Stimulated activated CD4-positive, alpha-beta T cell treated with anti-CD3 and anti-CD28 coated beads, Interleukin-15, amount 100 ng/mL, for 1 hour (primary cell): ENCODE measurements at places on chromosomes 4 and X.
A peak's percentile ranks its signal among the peaks of the same experiment; 100 is the strongest.

GRCh38 chrX:7147978-7148854, at the start of gene PUDP:
Gene PUDP (minus strand): TSS chrX:7148153. CDS start chrX:7148113, 40 bp downstream.
- peak; percentile 73 for DNase-seq

GRCh38 chr4:167956676-167957075, 135.7 kb upstream of the ANXA10 start:
- DNase-seq = no peak

DNA sequence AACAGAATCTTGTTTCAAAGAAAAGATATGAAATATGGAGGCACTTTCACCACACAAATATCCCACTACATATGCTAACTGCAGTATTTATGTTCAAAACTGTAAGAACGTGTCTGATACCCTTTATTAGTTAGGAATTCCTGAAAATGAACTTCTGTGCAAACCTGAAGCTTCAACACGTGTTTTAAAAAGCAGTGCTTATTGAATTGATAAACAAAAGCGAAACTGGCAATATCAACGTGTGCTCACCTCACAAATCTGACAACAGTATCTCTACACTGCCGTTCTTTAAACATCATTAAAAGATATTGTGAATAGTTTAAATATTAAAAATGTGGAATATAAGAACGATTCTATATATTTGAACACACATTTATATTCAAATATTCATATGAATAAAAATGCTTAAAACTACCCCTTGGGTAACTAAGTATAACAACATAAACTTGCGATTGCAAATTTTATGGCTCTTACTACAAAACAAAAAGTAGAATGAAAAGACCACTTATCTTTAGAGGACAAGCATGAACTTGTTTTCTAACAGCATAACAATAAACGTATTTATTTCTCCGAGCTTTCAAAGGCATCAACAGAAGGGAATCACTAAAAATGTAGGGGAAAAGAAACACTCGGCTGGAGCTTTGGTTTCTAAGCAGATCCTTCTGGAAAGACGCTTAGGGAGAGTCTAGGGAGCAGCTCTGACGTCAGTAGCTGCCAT, at the start of gene LRP2BP:
LRP2BP (minus strand) TSS at position 687 of the 718 bp plus-strand sequence. CDS start 17,738 bp downstream, outside the sequence.
- no peak for DNase-seq

DNA sequence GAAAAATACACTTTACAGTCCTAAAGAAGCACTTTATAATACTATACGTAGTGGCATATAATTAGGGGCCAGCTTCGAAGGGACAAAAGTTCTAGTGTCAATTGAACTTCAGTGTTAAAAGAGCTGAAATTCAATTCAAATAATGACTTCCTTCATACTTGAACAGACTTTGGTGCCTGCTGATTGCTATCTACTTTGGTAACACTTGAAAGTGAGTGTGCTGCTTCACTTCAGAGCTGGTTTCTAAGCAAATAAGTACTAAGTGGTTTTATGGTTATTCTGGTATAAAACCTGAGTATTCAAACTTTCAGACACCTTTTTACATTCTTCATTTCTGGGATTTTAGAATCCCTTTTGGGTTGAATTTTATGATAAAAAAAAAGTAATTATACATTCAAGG, 107.0 kb downstream of the SLC4A4 start:
- DNase-seq = no peak

DNA sequence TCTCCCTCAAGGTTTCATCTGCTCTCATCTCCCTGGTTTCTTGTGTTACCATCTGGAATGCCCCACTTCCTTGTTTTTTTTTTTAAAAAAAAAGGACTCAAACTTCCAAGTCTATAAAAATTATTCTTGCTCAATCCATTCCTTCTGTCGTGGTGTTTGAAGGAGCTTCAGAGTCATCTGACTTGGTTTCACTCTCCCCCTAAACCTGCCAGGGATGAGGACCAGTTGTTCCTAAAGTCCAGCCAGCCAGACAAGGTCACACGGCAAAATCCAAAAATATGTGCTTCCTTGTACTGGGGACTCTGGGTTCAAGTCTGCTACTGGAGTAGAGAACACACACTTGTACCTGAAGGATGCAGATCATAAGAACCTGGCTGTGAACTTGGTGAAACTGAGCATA, 84.5 kb upstream of the GPM6B start:
- DNase-seq = no peak

GRCh38 chr4:174230148-174230547, 53.3 kb downstream of the FBXO8 start:
- DNase-seq = no peak

GRCh38 chrX:137354851-137355250, 211.1 kb upstream of the ZIC3 start:
- DNase-seq = no peak

DNA sequence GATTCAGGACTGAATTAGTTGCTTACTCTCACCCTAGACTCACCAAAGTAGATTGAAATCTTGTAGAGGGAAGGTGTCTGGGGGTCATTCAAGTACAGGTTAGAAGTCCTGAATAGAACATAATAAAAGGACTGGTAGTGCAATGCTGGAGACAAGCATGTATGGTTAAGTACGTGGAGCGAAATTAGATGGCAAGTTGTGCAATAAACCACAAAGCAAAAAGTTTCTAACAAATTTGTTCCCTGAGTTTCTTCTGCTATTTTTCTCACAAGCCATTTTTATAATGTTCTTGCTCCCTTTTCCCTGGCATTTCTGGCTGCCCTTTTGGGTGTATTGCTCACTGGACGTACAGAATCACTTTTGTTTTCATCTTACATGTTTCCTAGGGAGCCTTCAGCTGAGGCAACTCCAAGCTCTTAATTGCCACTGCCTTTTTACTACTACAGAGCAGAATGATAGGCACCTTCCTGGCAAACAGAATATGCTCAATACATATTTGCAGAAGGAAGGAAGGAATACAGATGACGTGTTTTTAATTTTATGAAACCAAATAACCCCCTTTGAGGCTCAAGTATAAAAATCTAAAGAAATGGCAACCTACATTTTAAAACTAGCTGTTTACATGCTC, 23.4 kb downstream of the LANCL3 start:
- no peak for DNase-seq

- DNase-seq = no peak
Measured at GRCh38 chr4:101122019-101122418, 225.3 kb downstream of the PPP3CA start.

GRCh38 chrX:35890699-35891098, 28.8 kb upstream of the CFAP47 start:
- DNase-seq = no peak

DNA sequence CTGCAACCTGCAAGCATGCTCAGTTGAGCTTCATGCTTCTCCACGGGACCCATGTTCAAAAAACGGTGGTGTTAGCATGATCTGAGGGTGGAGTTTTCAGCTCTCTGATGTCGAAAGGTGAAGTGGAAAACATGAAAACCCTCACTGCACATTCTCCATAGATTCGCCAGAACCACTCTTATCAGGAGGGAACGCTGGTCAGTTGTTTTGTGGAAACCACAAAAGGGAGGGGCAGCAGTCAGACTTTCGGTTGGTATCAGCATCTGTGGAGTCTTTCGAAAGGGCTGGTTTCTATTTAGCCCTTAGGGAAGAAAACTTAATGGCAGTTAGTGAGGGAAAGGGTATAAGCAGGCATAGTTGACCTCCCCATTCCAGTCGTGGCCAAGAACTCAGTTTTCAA, 12.6 kb downstream of the PPA2 start:
- no peak for DNase-seq

GRCh38 chr4:83552083-83552482, 16.2 kb downstream of the GPAT3 start:
- DNase-seq = no peak

DNA sequence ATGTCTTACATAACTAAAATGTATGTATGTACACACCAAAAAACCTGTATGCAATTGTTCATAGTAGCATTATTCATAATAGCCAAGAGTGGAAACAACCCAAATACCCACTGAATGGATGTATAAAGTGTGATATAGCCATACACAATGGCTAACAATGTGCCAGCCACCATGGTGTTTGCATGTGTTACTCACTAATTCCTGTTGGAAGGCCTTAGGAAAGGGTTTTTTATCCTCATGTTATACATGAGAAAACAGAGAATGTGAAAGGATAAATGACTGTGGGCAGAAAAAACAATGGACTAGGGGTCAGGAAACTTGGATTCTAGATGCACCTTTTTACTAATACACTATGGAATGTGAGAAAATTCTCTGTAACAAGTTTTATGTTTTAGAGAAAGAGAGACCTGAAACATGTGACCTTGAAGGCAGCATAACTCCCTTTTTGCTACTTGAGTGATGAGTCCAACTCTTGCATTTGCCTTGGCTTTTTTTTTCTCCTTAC, 55.7 kb downstream of the TIGD2 start:
- DNase-seq = no peak

DNA sequence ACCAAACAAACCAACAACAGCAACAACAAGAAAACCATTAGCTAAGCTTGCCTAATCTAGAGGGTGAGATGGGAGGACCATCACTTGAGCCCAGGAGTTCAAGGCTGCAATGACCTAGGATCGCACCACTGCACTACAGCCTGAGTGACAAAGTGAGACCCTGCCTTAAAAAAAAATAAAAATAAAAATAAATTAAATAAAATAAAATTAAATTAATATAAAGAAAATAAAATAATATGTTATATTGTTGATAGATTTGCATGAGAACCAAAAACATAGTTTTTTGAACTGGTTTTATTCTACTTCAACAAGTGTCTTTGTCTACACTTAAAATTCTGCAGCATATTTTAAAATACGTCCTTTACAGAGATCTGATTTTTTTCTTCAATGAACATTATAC, 2683.1 kb downstream of the ARAP2 start:
- no peak for DNase-seq

DNA sequence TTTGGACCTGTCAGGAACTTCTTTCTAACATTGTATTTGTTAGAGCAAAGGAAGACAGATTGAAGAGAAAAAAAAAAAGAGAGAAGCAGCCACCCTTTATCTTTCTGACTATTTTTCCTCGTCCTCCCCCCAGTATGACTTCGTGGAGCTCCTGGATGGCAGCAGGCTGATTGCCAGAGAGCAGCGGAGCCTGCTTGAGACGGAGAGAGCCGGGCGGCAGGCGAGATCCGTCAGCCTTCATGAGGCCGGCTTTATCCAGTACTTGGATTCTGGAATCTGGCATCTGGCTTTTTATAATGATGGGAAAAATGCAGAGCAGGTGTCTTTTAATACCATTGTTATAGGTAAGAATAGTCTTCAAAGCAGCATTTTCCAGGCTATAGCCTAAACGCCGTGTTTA, 237.7 kb downstream of the DCTD start:
- no peak for DNase-seq

- no peak for DNase-seq
Measured at GRCh38 chr4:10321931-10322330, 135.3 kb downstream of the ZNF518B start.

GRCh38 chrX:130825525-130825924, 77.5 kb downstream of the ENOX2 start:
- no peak for DNase-seq

DNA sequence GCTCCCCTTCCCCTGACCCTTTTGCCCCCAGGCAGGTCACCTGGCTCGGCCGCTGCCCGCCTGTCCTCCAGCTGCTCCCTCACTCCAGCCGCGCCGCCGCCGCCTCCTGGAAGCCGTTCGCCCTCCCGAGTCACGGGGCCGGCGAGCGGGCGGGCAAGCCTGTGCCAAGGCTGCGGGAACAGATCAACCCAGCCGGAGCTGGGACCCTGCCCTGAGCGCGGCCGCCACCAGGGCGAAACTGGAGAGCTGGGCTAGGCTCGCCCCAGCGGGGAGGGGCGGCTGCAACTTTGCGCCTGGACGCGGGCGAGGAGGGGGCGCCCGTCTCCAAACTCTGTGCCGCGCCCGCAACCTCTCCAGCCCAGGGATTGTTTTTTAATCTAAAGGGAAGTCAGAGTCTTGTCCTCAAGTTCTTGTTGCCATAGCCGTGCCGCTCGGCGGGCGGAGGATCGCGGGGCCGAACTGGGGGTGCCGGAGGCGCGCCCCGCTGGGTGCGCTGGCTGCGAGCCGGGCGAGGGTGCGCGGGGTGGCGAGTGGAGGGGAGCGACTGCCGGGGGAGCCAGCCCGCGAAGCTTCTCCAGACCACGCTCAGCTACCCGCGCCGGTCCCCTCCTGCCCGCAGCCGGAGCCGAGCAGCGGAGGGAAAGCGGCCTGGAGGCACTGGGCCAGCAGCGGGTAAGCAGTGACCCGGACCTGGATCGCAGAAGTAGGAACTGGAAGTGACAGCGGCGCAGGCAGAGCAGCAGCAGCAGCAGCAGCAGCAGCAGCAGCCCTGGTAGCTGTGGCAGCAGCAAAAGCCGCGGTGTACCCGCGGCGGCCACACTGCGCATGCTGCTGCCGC, 13.4 kb downstream of the ARHGEF6 start:
- DNase-seq = peak; percentile 36

DNA sequence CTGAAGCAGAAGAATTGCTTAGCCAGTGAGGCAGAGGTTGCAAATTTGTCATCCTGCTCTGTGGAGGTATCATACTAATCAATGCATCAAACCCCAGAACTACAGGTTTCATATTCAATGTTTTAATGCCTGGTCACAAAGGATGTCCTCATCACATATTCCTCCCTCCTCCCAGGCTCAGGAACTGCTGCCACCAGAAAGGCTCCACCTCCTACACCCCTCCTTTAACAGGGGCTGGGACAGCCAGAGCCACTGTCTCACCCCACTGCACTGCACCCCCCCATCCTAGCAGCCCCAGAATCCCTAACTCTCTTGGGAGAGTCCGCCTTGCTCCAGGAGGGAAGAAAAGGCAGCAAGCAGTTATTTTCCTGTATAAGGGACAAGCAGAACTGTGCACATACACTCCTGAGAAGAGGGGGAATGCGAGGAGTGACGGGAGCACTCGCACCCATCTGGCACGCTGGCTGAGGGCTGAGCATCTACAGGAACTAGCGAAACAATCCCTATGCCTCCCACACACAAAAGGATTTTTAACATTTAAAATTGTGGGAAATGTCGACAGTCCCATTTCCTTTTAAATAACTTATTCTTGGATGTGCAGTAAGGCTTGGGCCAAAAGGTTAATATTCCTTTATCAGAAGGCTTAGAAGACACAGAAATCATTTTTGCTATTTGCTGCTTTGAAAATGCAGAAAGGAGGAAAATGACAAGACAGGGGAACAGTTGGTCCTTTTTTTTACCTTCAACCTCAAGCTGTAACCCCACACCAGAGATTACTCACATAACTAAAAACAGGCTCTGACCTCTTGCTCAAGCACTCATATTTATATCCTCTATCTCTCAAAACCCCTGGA, 27.8 kb downstream of the CD99L2 start:
- no peak for DNase-seq

- no peak for DNase-seq
Measured at GRCh38 chr4:101306225-101306624, 41.1 kb downstream of the PPP3CA start.

- no peak for DNase-seq
Measured at GRCh38 chr4:41530741-41531140, 7.2 kb upstream of the LIMCH1 start.

DNA sequence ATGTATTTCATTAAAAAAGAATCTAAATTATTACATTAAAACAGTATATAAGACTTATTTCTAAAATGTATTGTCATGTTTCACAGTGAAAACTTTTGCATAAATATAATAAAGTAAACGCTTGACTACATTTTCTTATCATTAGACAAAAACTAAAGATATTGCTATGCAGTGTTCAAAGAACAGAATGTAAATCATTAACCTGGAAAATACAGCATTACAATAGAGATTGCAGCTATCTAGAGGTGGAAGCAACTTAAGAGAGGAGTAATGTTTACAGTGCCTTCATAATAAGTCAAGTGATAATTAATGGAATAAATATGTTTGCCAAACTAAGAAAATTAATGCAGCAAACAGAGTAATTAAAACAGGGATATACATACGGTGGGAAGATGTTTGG, 940.9 kb downstream of the FSTL5 start:
- no peak for DNase-seq

- DNase-seq = no peak
Measured at GRCh38 chrX:135295944-135296305, 13.4 kb upstream of the ETDC start.
